COR-L47 (cell line): ENCODE measurements at places on chromosomes 13 and 19.
A peak's percentile ranks its signal among the peaks of the same experiment; 100 is the strongest.

DNA sequence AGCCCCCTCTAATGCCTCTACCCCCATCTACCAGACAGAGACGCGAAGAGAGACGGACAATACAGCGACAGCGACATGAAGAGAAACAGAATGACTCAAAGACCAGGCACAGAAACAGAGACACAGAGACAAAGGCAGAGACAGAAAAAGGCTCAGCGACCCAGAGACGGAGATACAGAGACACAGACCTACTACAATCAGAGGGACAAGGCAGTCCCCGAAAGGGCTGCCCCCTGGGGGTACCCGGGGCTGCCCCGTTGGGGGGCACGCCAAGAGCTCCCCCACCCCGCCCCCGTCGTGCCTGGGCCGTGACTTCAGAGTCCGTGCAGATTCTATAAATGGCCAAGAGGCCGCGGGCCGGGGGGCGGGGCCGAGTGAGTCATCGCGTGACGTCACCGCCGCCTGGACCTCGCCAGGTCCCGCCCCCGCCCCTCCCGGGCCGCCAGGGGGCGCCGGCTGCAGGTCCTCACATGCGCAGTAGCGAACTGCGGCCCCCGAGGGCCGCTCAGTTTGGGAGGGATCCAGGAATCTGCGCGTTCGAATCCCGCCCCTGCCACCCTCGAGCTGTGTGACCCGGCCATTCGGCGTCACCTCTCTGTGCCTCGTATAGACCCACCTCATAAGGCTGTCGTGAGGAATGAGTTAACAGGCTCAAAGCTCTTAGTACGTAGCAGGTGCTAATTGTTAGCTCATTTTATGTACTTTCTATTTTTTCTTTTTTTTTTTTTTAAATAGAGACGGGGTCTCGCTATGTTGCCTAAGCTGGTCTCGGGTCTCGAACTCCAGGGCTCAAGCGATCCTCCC, 2.7 kb upstream of the CNN1 start:
- peak; percentile 61 for DNase-seq

DNA sequence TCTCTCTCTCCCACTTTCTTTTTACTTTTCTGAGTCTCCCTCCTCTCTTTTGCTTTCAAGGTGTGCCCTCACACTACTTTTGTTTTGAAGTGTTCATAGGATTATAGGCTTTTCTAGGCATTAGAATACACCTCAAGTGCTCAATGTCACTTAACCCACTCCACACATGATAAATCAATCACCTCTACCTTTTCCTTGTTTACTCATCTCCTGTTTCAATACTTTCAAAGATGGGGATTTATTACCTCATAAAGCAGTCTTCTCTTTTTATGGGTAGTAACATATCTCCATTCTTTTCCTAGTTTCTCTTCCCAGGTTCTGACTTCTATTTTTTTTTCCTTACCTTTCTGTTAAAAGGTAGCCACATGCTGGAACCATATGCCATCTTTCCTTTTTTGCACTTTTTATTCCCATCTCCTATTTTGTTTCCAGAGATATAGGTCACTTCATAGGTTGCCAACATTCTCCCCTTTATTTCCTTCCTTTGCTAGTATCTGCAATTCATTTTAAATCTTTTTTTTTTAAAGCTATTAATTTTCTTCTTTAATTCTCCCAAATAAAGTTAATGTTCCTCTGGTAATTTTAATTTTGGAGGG, 137.6 kb upstream of the SLC10A2 start:
- DNase-seq = no peak

GRCh38 chr13:74645586-74645985, 511.4 kb upstream of the KLF12 start:
- no peak for DNase-seq

DNA sequence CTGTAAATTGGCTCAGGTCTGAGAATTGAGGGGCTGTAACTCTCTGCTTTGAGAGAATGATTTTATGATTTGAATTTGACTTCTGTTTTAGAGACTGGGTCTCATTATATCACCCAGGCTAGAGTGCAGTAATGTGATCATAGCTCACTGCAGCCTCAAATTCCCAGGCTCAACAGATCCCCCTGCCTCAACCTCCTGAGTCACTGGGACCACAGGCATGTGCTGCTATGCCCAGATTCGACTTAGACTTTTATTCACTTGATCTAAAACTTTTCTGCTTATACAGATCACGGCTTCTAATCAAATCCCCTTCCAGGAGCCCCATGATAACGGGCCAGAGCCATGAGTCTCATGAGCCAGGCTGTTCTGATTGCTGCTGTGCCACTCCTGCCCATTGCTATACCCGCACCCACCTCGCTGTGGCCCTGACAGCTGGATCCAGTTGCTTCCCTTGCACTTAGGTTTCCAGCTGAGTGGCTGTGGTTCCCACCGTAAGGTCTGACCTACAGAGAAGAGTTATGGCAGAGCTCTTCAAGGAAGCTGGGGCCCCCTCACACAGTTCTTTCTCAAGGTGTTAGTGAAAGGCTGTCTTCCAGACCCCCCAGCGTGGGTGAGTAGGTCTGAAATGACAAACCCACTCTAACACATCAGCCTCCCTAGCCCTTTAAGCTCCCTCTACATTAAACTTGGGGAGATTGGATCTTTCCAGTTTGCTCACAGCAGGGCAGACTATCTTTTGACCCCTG, 251.2 kb upstream of the SGCG start:
- DNase-seq = no peak

- DNase-seq = no peak
Observed at GRCh38 chr19:40056505-40056904, 474 bp upstream of the ZNF780B start.

GRCh38 chr13:40442231-40442630, 224.2 kb downstream of the FOXO1 start:
- no peak for DNase-seq

DNA sequence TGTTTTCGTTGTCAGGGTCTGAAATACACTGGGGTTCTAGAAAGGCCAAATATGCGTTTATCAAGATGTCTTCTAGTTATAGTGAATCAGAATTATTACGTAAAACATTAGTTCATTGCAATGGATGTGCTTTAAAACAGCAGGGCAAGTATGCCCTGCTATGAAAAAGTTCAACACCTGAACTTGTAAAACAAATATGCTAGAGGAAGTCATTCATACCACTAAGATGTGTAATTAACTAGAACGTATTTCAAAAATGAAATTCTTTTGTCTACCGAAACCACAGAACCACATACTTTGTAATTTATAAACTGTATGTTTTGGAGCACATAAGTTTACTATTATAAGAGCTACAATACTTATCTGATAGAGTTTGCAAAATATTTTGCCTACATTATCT, 266.2 kb downstream of the KCTD12 start:
- DNase-seq = no peak

DNA sequence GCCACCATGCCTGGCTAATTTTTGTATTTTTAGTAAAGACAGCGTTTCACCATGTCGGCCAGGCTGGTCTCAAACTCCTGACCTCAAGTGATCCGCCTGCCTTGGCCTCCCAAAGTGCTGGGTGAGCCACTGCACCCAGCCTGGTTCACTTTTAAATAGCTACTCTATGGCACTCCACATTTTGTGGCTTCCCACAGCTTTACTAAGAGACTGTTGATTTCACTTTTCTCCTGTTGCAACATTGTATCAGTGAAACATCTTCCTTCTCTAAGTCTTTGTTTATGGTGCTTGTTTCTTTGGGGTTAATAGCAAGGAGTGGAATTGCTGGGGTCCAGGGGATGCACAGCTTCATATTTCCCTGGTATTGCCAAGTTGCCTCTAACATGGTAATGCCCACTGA, 12.3 kb downstream of the TMEM38A start:
- DNase-seq = no peak

GRCh38 chr19:16649734-16650133, 10.2 kb downstream of the SMIM7 start:
- no peak for DNase-seq
